Upper lobe of right lung (tissue), 1 donor: ENCODE measurements at places on chromosomes 11 and 22. TPM values are rescaled to one million over a fixed set of nuclear protein-coding genes. Genes with fewer than 3 reads are reported as not detected.

Gene PRR33
- not detected for total RNA-seq

Gene SPON1
- 76.8 TPM for total RNA-seq

DNA sequence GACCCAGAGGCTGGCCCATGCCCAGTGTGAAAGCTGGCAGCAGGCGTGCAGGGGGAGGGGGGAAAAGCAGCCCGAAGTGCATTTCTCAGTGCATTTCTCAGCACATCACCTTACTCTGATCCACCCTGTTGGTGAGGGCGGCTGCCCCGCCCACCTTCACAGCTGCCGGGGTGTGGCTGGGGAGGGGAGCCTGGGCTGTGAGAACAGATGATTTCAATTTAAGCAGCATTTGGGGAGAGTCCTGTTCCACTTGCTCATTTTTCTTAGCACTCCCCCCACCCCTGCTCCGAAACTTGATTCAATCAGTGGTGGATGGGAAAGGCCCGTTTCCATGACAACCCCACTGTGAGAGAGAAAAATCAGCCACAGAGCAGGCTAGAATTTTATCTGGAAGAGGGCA, 84.8 kb downstream of the SNX19 start:
- no peaks in the 10 kb centered on the region for H3K27me3 ChIP-seq
- H3K4me1 ChIP-seq, result peaks cover 11% of the 10 kb centered on the region
- H3K4me3 ChIP-seq, result no peak overlapping the region
- DNase-seq, result no peak
- H3K27ac ChIP-seq, result no peak overlapping the region

DNA sequence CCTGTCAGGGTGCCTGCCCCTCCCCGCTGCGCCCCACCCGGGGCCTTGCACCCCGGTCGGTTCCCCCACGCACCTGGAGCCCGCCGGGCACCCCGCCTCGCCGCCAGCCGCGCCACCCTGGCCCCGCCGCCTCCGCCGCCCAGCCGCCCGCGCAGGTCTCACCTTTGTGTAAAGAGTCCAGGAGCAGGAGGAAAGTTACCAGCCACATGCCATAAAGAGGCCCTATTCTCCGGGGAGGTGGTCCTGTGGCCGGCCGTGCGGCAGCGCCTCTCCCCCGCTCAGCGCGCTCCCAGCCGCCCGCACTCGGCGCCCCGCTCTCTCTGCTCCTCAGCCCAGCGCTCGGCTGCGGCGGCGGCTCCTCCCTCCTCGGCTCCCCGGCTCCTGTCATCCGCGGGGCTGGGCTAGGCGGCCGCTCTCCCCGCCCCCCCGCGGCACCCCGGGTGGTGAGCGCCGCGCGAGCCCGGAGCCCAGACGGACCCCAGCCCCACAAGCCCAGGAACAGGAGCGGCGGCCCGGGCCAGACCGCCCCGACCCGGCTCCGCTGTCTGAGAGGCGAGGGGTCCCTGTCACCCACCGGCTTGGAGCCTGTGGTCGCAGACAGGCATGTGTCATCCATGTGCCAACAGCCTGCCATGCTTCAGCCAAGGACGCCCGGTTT, at the start of gene DSCAML1:
Gene DSCAML1, minus strand, starts transcription at position 345 of the 658 bp plus-strand sequence. Its CDS starts 137 bp downstream, at position 208.
- no peak for DNase-seq
- H3K27me3 ChIP-seq, result peaks cover 54% of the 10 kb centered on the region
- peak within 1 kb of the TSS; percentile 25 for H3K4me3 ChIP-seq
- no peaks in the 10 kb centered on the region for H3K36me3 ChIP-seq
- H3K27ac ChIP-seq, result no peak within 1 kb of the TSS
- peaks cover 14% of the 10 kb centered on the region for H3K4me1 ChIP-seq

GRCh38 chr11:118289401-118289800, 15.1 kb upstream of the CD3E start:
- peaks cover 9% of the 10 kb centered on the region for H3K4me1 ChIP-seq
- no peak overlapping the region for H3K4me3 ChIP-seq
- H3K36me3 ChIP-seq, result no peaks in the 10 kb centered on the region

DNA sequence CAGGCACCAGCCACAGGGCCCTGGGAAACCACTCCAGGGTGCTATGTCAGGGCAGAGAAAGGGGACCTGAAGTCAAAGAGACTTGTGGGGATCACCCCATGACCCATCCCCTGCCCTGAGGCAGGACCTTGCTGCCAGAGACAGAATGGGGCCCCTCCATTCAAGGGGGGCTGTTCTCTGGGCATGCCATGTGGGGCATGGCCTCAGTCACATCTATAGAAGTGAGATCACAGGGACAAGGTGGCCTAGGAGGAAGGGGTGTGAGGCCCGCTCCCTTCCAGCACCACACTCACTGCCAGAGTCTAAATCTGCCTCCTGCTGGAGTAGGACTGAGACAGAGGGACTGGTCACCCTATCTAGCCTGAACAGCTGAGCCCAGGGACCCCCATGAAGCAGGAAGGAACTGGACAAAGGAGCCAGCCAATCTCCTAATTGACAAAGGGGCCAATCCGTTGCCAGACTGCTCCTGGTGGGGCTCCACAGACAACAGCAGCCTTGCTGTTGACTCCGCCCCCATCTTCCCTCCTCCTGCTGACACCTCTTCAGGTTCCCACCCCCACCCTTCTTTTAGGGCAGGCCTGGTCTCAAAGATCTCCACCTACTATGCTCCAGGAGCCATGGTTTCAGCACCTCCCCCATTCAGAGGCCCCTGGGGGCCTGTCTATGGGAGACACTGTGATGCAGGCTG, 26.0 kb downstream of the NEAT1 start:
- no peak overlapping the region for H3K4me3 ChIP-seq
- peaks cover 4% of the 10 kb centered on the region for H3K4me1 ChIP-seq
- no peak for DNase-seq
- no peaks in the 10 kb centered on the region for H3K27me3 ChIP-seq
